ENCODE measurements at places on chromosomes 2 and 18. TPM values are rescaled to one million over a fixed set of nuclear protein-coding genes. Genes with fewer than 3 reads are reported as not detected.
A peak's percentile ranks its signal among the peaks of the same experiment; 100 is the strongest.

PSMA8 gene
- total RNA-seq: not detected

KCNE4 gene
- total RNA-seq: 9.3 TPM

DSG4 gene
- not detected for total RNA-seq

DUSP19 gene
- 1.6 TPM for total RNA-seq

FOXD4L1 gene
- total RNA-seq: not detected

SOX11 gene
- 0.15 TPM for total RNA-seq

RAX gene
- not detected for total RNA-seq

SULT1C2 gene
- 1.9 TPM for total RNA-seq

CENPO gene
- 1.6 TPM for total RNA-seq

FN1 gene
- total RNA-seq: 295 TPM

SERPINB12 gene
- total RNA-seq: not detected

DSG1 gene
- total RNA-seq: 22.2 TPM

INHA gene
- 0.64 TPM for total RNA-seq

CYP27A1 gene
- 65.0 TPM for total RNA-seq

ACMSD gene
- total RNA-seq: 0.59 TPM

- H3K4me1 ChIP-seq: peaks cover 13% of the 10 kb centered on the region
- H3K27ac ChIP-seq: no peak overlapping the region
- no peak for DNase-seq
- H3K27me3 ChIP-seq: no peaks in the 10 kb centered on the region
- H3K36me3 ChIP-seq: no peaks in the 10 kb centered on the region
These were observed 135.3 kb upstream of the GLI2 start for GRCh38 chr2:120600335-120600734.

- no peaks in the 10 kb centered on the region for H3K27me3 ChIP-seq
- no peaks in the 10 kb centered on the region for H3K36me3 ChIP-seq
- peaks cover 4% of the 10 kb centered on the region for H3K4me1 ChIP-seq
These were observed 14.6 kb upstream of the NAPG start for GRCh38 chr18:10511236-10511635.

DNA sequence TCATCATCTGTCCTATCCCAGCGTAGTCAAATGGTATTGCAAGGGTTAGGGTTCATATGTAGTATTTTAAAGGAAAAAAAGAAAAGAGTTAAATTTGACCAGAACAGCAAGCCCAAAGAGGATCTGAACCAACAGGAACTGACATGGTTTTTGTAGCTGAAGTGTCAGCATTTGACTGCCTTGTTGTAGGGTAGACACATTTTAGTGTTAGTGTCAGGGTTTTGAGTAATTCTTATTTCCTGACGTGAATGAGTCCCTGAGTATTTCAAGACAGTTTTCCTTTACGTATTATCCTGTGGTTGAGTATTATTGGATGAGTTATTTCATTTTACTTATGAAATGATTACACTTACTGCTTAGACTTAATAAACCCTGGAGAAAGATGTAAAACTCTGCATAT lies 173.3 kb upstream of the ZEB2 start:
- no peak for DNase-seq
- H3K4me3 ChIP-seq: no peak overlapping the region
- H3K27me3 ChIP-seq: no peaks in the 10 kb centered on the region
- no peaks in the 10 kb centered on the region for H3K36me3 ChIP-seq
- H3K4me1 ChIP-seq: no peaks in the 10 kb centered on the region
- H3K27ac ChIP-seq: no peak overlapping the region

DNA sequence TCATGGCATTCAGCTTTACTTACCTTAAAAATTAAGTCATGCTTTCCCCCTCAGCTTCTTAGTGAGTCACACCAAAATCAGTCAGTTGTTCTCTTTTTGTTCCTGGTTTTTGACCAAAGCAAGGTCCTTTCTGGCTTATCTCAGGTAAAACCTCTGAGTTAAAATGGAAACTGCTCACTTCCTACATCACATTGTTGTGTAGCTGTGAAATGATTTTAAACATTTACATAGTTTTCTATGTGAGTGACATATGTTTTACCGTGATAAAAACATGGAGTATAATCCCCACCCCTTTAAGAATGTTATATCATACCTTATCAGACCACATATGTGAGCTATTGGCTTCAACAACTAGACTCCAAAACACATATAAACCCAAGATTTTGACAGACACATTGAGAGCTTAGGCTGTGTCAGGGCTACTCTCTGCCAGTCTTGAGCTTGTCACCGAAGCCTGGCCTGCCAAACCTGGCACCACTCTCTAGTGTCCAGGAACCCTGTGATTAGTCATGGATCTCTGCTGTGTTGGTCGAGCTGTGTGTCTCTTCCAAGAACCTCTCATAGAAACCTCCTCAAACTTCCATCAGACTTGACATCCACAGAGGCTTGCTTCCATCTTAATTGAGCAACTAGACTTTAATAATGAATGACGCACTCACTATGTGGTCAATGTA lies 294.5 kb upstream of the FBXO11 start:
- H3K4me3 ChIP-seq: no peak overlapping the region
- H3K27ac ChIP-seq: no peak overlapping the region
- no peaks in the 10 kb centered on the region for H3K4me1 ChIP-seq
- H3K27me3 ChIP-seq: no peaks in the 10 kb centered on the region
- H3K36me3 ChIP-seq: no peaks in the 10 kb centered on the region
- no peak for DNase-seq

GRCh38 chr18:11066038-11066437 lies 83.3 kb downstream of the PIEZO2 start:
- no peaks in the 10 kb centered on the region for H3K4me1 ChIP-seq
- no peaks in the 10 kb centered on the region for H3K36me3 ChIP-seq
- DNase-seq: no peak
- H3K4me3 ChIP-seq: no peak overlapping the region

- H3K4me1 ChIP-seq: no peaks in the 10 kb centered on the region
- H3K4me3 ChIP-seq: no peak overlapping the region
- DNase-seq: no peak
- H3K27ac ChIP-seq: no peak overlapping the region
- no peaks in the 10 kb centered on the region for H3K36me3 ChIP-seq
- no peaks in the 10 kb centered on the region for H3K27me3 ChIP-seq
These were observed 68.3 kb downstream of the NEB start for GRCh38 chr2:151665959-151666358.

GRCh38 chr2:40220177-40220925 lies 231.5 kb downstream of the SLC8A1 start:
- no peak overlapping the region for H3K27ac ChIP-seq
- no peak for DNase-seq
- no peak overlapping the region for H3K4me3 ChIP-seq
- H3K36me3 ChIP-seq: no peaks in the 10 kb centered on the region
- no peaks in the 10 kb centered on the region for H3K4me1 ChIP-seq

DNA sequence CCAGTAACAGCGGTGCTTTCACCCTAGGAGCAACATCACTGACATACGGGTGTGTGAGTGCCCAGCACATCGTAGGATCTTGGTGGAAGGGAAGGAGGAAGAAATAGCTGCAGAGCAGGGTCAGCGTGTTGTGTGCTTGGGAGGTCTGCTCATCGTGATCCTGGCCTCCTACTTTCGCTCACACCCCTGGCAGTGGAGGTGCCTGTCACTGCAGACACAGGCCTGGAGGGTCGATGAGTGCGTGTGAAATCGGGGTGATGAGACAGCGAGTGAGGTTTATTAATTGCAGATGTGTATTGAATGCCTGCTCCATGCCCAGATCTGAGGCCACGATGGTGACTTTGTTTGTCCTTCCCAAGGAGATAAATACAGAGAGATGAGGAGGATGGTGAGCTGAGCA lies 126.1 kb downstream of the NCK2 start:
- H3K4me1 ChIP-seq: no peaks in the 10 kb centered on the region
- no peak for DNase-seq
- no peak overlapping the region for H3K4me3 ChIP-seq
- H3K36me3 ChIP-seq: no peaks in the 10 kb centered on the region
- H3K27ac ChIP-seq: no peak overlapping the region

- H3K4me3 ChIP-seq: no peak overlapping the region
- no peaks in the 10 kb centered on the region for H3K27me3 ChIP-seq
- no peak for DNase-seq
- H3K4me1 ChIP-seq: no peaks in the 10 kb centered on the region
These were observed 1046.0 kb upstream of the TMEFF2 start for GRCh38 chr2:193240752-193241151.

GRCh38 chr18:76115580-76115979 lies 379.5 kb downstream of the ZNF516 start:
- DNase-seq: no peak
- no peak overlapping the region for H3K4me3 ChIP-seq
- H3K27ac ChIP-seq: no peak overlapping the region
- H3K36me3 ChIP-seq: no peaks in the 10 kb centered on the region

DNA sequence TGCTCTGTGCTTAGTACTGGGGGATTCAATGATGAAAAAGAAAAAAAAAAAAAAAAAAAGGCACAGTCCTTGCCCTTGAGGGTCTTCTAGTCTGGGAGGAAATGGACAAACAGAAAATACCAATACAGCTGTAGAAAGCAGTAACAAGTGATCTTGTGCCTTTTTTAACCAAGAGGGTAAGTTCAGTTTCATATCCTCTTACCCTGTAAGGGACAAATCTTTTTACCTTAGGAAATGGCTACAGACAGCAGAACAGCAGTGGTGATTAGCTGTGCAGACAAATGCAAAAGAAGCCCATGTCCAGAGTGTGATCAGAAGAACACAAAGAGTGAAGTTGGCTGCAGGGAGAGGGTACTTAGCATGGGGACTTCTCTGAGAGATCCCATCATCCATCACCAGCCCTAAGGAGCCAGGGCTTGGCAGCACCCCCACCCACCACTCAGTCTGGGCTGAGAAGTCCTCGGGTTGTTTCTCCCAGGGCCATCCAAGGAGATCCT lies 102.9 kb downstream of the ALPK2 start:
- no peak overlapping the region for H3K27ac ChIP-seq
- no peak for DNase-seq
- no peaks in the 10 kb centered on the region for H3K36me3 ChIP-seq
- H3K27me3 ChIP-seq: no peaks in the 10 kb centered on the region
- no peaks in the 10 kb centered on the region for H3K4me1 ChIP-seq

DNA sequence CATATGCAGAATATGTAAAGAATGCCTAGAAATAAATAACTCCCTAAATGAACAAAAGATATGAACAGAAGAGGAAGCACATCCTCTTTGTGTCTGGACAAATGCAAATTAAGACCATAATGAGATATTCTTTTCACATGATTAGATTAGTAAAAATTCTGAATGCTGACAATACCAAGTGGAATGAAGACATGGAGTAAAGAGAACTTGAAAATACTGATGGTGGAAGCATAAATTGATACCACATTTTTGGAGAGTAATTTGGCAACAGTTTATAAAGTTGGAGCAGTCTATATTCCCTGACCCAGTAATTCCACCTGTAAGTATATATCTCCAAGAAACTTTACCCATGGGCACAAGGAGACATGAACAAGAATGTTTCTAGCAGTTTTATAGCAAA lies 130.0 kb downstream of the CAPN13 start:
- no peak overlapping the region for H3K4me3 ChIP-seq
- no peak overlapping the region for H3K27ac ChIP-seq
- H3K4me1 ChIP-seq: no peaks in the 10 kb centered on the region
- H3K27me3 ChIP-seq: no peaks in the 10 kb centered on the region

DNA sequence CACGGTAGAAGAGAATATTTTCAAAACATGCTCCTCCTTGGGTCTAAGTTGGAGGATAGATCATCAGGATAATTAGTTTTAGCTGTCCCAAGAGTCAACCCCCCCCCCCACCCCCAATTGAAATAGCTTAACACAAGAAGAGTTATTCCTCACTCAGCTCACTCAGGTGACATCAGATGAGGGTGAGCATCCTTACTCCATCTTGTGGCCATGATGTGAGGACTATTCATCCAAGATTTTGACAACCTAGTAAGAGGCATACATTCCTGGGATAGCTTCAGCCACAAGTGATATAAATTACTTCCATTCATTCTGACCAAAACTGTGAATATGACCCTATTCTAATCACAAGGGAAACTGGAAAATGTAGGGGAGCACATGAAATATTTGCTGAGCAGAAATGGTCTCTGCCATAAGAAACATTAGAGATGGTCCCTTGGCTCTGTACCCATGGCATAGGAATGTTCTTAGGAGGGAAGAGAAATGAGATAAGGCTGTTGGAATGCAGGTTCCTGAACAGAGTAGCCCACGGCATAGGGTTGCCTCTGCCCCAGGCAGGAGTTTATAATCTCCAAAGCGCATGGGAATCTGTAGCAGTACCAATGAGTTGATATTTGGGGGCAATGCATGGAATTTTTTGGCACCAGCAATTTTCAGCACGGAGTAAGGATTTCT lies 257.2 kb downstream of the CYRIA start:
- no peaks in the 10 kb centered on the region for H3K27me3 ChIP-seq
- no peak overlapping the region for H3K27ac ChIP-seq
- no peaks in the 10 kb centered on the region for H3K36me3 ChIP-seq
- no peak for DNase-seq
- H3K4me3 ChIP-seq: no peak overlapping the region

DNA sequence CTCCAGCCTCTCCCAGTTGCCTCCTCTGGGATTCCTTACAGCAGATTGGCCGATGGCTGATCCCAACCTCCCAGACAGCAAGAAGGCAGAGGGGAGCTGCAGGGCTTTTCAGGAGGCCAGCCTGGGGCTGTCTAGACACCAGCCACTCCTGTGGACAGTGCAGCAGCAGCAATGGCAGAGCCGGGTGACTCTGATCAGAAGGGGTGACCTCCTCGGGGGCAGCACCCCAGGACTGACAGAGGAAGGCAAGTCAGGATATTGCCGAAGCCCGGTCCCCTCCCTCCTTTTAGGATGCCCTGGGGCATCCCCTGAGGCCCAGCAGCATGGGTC lies 84.5 kb downstream of the INHBB start:
- peak; percentile 13 for DNase-seq
- H3K4me3 ChIP-seq: no peak overlapping the region
- H3K36me3 ChIP-seq: no peaks in the 10 kb centered on the region
- no peaks in the 10 kb centered on the region for H3K27me3 ChIP-seq
- H3K27ac ChIP-seq: no peak overlapping the region
- H3K4me1 ChIP-seq: no peaks in the 10 kb centered on the region

- no peaks in the 10 kb centered on the region for H3K27me3 ChIP-seq
- DNase-seq: peak; percentile 88
- no peak overlapping the region for H3K4me3 ChIP-seq
These were observed 129.7 kb downstream of the MAP3K20 start for GRCh38 chr2:173205375-173205774.

DNA sequence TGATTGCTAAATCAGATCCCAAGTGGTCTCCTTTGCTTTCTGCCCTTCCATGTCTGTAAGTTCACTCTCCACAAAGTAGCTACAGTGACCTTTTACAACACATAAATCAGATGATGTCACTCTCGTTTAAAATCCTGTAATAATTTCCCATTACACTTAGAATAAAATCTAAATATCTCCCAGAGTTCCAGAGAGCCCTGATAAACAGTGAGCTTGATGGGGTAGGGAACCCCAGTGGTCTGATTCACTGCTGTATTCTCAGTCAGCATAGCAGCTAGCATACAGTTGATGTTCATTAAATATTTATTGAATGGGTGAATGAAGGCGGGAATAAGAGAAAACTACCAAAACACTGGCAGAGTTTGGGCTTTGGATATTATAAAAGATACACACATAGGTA lies 117.7 kb downstream of the ZAP70 start:
- H3K27me3 ChIP-seq: no peaks in the 10 kb centered on the region
- no peak for DNase-seq
- no peak overlapping the region for H3K27ac ChIP-seq
- no peaks in the 10 kb centered on the region for H3K4me1 ChIP-seq
- H3K4me3 ChIP-seq: no peak overlapping the region

- no peaks in the 10 kb centered on the region for H3K36me3 ChIP-seq
- H3K4me3 ChIP-seq: no peak overlapping the region
- no peaks in the 10 kb centered on the region for H3K27me3 ChIP-seq
- H3K27ac ChIP-seq: no peak overlapping the region
- no peaks in the 10 kb centered on the region for H3K4me1 ChIP-seq
These were observed 907.6 kb downstream of the EPHA4 start for GRCh38 chr2:220664272-220665107.

Data from breast epithelium (tissue), 4 donors.